Esophagus muscularis mucosa (tissue), 4 donors: ENCODE measurements at places on chromosomes 5 and 9. TPM values are rescaled to one million over a fixed set of nuclear protein-coding genes. Genes with fewer than 3 reads are reported as not detected.

The TPPP gene
- total RNA-seq = 45.7 TPM

The DBH gene
- 0.06 TPM for total RNA-seq

The ELAVL2 gene
- 0.83 TPM for total RNA-seq

The SPINK4 gene
- total RNA-seq = not detected

The ZNG1C gene
- 15.2 TPM for total RNA-seq

The NKD2 gene
- 3.0 TPM for total RNA-seq

The GLRA1 gene
- not detected for total RNA-seq

The PPIC gene
- total RNA-seq = 45.7 TPM

The FRMPD1 gene
- not detected for total RNA-seq

The NTNG2 gene
- total RNA-seq = 5.7 TPM

The COL15A1 gene
- 141 TPM for total RNA-seq

The RFX3 gene
- total RNA-seq = 4.5 TPM

The TAF11L10 gene
- not detected for total RNA-seq

The NFIB gene
- 38.1 TPM for total RNA-seq

The IFNA13 gene
- total RNA-seq = not detected

The SCGB3A1 gene
- not detected for total RNA-seq

The MARCOL gene
- total RNA-seq = not detected

The SPAAR gene
- total RNA-seq = 5.7 TPM

The PRDM9 gene
- total RNA-seq = not detected

The RGS14 gene
- 18.3 TPM for total RNA-seq

The ENTPD8 gene
- not detected for total RNA-seq
